ENCODE measurements at places on chromosomes 2 and 18. TPM values are rescaled to one million over a fixed set of nuclear protein-coding genes. Genes with fewer than 3 reads are reported as not detected.

DNA sequence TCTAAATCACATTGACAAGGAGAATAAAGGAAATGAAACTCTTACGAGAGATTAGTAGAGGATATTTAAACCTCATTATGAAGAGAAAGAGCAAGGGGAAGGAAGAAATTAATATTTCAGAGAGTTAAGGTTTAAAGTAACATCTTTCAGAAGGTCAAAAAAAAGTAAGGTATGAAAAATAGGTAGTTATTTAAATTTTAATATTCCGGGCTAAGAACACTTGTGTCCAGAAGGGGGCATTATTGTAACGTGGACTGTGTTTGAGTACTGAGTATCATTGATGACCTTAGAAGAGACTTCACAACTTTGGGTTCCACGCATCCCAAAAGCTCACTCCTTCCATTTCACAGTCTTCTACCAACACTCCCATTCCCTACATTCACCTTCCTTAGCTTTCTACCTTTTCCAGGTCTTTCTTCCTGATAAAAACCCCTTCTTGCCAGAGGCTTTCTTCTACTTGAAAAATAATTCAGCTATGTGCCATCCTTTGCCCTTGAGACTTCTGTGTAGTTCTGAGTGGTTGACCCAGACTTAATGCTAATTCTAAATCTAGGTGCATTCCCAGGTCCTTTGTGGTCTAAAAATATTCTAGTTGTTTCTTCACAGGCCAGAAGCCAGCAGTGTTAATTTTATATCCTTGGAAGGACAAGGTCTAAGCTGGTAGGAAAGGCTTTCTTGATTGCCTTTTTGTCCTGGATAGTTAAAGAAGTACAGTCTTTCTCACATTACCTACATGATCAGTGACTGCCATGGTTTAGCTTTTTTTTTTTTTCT, 16.5 kb downstream of the DYNC1I2 start:
- H3K36me3 ChIP-seq, result no peaks in the 10 kb centered on the region
- no peak for DNase-seq
- peaks cover 2% of the 10 kb centered on the region for H3K27me3 ChIP-seq
- H3K27ac ChIP-seq, result no peak overlapping the region

DNA sequence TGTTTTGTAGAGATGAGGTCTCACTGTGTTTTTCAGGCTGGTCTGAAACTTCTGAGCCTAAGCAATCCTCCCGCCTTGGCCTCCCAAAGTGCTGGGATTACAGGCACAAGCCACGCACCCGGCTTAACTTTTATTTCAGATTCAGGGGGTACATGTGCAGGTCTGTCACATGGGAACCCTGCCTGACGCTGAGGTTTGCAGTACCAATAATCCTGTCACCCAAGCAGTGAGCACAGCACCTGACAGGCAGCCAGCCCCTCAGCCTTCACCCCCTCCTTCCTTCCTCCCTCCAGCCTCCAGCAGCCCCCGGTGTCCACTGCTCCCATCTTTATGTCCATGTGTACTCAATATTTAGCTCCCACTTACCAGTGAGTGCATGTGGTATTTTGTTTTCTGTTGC, 46.0 kb upstream of the RPL31 start:
- DNase-seq, result no peak
- H3K27ac ChIP-seq, result no peak overlapping the region
- H3K4me3 ChIP-seq, result no peak overlapping the region
- peaks cover 5% of the 10 kb centered on the region for H3K27me3 ChIP-seq
- peaks cover 8% of the 10 kb centered on the region for H3K4me1 ChIP-seq
- peaks cover 14% of the 10 kb centered on the region for H3K36me3 ChIP-seq

DNA sequence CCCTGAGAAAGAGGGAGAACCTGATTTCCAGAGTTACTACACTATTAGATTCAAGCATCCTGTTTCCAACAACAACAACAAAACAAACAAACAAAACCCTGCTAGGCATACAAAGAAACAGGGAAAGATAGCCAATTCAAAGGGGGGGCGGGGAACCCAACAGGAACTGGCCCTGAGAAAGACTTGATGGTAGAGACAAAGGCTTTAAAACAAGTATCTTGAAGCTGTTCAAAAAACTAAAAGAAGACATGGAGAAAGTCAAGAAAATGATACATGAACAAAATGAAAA, 147.1 kb downstream of the THADA start:
- H3K27me3 ChIP-seq, result no peaks in the 10 kb centered on the region
- peaks cover 4% of the 10 kb centered on the region for H3K36me3 ChIP-seq
- H3K4me3 ChIP-seq, result no peak overlapping the region
- H3K27ac ChIP-seq, result peak overlapping the region; percentile 98

DNA sequence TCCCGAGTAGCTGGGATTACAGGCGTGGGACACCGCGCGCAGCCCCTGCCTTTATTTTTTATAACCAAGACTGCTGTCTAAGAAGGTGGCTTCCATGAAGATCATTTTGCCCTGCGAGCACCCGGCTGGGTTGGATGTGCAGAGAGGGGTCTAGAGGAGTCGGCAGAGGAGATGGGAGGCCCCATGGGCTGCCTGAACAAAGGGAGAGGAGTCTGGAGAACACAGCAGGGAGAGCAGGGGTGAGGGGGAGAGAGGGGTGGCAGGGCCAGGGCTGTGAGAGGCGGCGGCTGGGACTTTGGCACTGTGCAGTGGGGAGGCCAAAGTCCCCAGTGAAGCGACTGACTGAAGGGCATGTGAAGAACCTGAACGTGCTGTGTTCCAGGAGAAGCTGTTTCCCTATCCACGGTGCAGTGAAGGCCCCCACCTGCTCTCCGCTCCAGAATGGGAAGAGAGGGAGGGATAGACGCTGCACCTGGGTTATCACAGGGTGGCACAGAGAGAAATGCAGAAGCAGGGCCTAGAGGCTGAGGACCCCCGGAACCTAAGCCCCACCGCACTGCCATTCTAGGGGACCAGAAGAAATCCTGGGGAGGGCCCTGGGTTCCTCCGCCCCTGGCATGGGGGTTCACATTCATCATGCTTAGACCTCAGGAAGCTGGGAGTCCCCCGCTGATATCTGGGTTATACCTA, 24.8 kb upstream of the FOSL2 start:
- no peak for DNase-seq
- H3K36me3 ChIP-seq, result no peaks in the 10 kb centered on the region
- no peak overlapping the region for H3K4me3 ChIP-seq

- H3K4me1 ChIP-seq, result no peaks in the 10 kb centered on the region
- no peak overlapping the region for H3K27ac ChIP-seq
- no peak overlapping the region for H3K4me3 ChIP-seq
- no peak for DNase-seq
These were observed 51.9 kb downstream of the SLC16A14 start for GRCh38 chr2:230016844-230017243.

DNA sequence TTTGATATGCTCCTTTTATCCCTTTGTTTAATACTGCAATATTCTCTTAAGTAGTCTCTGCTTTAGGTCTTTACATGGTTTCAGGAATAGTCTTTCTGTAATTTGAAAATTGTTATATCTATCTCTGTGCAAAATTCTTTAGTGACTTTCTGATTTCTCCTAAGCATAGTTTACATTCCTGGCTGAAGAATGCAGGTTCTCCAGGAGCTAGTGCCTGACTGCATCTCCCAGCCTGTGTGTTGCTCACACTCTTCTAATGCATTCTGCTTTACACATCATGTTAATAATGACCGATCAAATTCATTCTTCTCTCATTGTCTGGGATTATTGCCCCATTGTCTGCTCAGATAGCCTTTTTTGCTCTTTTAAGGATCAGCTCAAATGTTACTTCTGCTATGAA, 1349.2 kb downstream of the DSC3 start:
- no peaks in the 10 kb centered on the region for H3K4me1 ChIP-seq
- H3K27ac ChIP-seq, result no peak overlapping the region
- H3K36me3 ChIP-seq, result no peaks in the 10 kb centered on the region
- no peak overlapping the region for H3K4me3 ChIP-seq
- no peak for DNase-seq
- no peaks in the 10 kb centered on the region for H3K27me3 ChIP-seq

- DNase-seq, result no peak
- peaks cover 9% of the 10 kb centered on the region for H3K36me3 ChIP-seq
- no peak overlapping the region for H3K4me3 ChIP-seq
- no peak overlapping the region for H3K27ac ChIP-seq
These were observed 105.0 kb upstream of the MAP3K20 start for GRCh38 chr2:172970660-172971059.

DNA sequence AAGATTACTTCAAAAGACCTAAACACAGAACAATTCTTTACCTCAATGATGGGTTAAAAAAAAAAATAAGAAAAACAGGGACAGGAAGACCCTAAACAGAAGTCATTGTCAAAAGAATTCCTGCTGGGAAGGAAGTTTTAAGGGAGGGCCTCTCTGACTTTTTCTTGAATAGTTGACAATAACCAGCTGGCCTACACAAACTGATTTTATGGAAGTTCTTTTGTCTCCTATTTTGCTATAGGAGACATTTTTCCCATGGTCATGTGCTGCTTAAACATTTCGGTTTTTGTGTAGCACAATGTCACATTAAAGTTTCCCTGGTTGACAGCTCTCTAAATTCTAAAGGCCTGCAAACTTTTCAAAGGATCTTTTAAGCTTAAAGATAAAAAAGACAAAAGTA, 55.3 kb downstream of the RFTN2 start:
- H3K4me3 ChIP-seq, result no peak overlapping the region
- peaks cover 3% of the 10 kb centered on the region for H3K27me3 ChIP-seq
- no peak for DNase-seq
- H3K36me3 ChIP-seq, result peaks cover 41% of the 10 kb centered on the region

GRCh38 chr2:17317439-17317976, 200.7 kb downstream of the RAD51AP2 start:
- no peaks in the 10 kb centered on the region for H3K4me1 ChIP-seq
- H3K4me3 ChIP-seq, result no peak overlapping the region
- peaks cover 2% of the 10 kb centered on the region for H3K27me3 ChIP-seq
- DNase-seq, result no peak
- H3K36me3 ChIP-seq, result no peaks in the 10 kb centered on the region
- H3K27ac ChIP-seq, result no peak overlapping the region

- H3K4me1 ChIP-seq, result peaks cover 26% of the 10 kb centered on the region
- H3K27ac ChIP-seq, result no peak overlapping the region
- no peak for DNase-seq
- H3K27me3 ChIP-seq, result peaks cover 4% of the 10 kb centered on the region
These were observed 6.1 kb downstream of the STEAP3 start for GRCh38 chr2:119229716-119230115.

- no peak overlapping the region for H3K27ac ChIP-seq
- H3K36me3 ChIP-seq, result no peaks in the 10 kb centered on the region
- H3K4me3 ChIP-seq, result no peak overlapping the region
- no peaks in the 10 kb centered on the region for H3K27me3 ChIP-seq
- peaks cover 6% of the 10 kb centered on the region for H3K4me1 ChIP-seq
These were observed 154.1 kb downstream of the FHOD3 start for GRCh38 chr18:36451454-36452251.

GRCh38 chr18:28086670-28087552, 90.0 kb downstream of the CDH2 start:
- H3K4me1 ChIP-seq, result peaks cover 20% of the 10 kb centered on the region
- H3K27ac ChIP-seq, result no peak overlapping the region
- H3K36me3 ChIP-seq, result no peaks in the 10 kb centered on the region
- H3K4me3 ChIP-seq, result no peak overlapping the region
- no peak for DNase-seq

- H3K4me1 ChIP-seq, result no peaks in the 10 kb centered on the region
- H3K27ac ChIP-seq, result no peak overlapping the region
- no peak overlapping the region for H3K4me3 ChIP-seq
- no peak for DNase-seq
- no peaks in the 10 kb centered on the region for H3K36me3 ChIP-seq
These were observed 59.5 kb downstream of the TMEM17 start for GRCh38 chr2:62446491-62446890.

DNA sequence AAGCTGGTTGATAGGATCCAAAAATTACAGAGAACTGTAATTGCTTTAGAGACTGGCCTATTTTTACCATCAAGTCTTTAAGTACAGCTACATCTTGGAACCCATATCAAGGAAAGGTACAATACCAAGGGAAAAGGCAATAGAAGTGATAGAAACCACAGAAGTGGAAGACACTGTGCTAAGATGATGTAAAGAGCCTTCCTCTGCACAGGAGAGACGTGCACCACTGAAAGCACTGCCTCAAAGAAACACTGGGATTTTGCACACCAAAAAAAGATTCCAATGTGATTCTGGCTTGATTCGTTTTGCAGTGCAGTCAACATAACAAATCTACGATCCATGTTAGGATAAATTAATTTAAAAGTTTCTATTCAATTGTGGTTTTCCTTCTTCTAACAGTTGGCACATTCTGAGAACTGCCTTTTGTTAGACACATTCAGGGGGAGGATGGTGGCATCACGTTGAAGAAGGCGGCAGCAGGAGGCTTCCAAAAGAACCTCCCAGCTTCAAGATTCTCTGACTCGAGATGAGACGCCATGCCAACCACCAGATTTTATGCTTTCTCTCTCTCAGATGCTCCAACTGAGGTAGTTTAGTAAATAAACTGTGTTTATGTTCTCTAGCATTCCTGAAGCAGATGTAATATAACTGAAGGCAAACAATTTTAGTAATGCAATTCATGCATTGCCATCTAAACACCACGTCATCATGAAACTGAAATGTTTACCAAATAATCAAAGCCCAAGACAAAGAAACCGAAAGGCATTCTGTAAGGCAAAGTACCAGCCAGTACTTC, 102.9 kb downstream of the BCL2 start:
- H3K36me3 ChIP-seq, result peaks cover 12% of the 10 kb centered on the region
- H3K27me3 ChIP-seq, result peaks cover 5% of the 10 kb centered on the region
- H3K4me1 ChIP-seq, result peaks cover 3% of the 10 kb centered on the region
- no peak overlapping the region for H3K4me3 ChIP-seq
- no peak overlapping the region for H3K27ac ChIP-seq
- DNase-seq, result no peak

DNA sequence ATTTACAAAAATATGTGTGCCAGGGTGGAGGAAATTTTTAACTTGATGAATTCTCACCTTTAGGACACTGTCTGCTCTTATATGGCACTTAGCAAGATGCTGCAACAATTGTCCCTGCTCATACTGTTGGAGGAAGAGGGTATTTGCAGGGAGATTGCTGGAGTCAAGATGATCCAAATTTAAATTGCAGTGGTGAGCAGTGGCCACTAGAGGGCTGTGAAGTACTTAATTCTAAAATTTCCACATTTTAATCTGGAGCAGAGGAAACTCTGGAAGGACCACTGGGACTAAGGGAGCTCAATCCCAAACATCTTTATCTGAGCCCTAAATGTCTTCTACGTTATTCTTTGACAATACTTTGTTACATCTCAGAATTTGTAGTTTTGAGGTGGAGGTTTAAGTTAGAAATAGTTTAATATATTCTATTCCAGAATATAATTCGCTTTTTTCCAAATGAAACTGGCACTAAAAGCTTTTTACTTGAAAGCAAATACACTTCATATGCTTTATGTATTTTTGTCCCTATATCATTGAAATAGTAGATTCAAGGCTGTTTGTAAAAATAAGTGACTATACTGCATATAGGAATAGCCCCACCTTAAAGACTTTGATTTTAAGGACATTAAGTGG, 33.0 kb upstream of the PTH2R start:
- no peak overlapping the region for H3K27ac ChIP-seq
- H3K4me1 ChIP-seq, result no peaks in the 10 kb centered on the region
- H3K36me3 ChIP-seq, result peaks cover 3% of the 10 kb centered on the region
- peak; percentile 49 for DNase-seq
- H3K27me3 ChIP-seq, result no peaks in the 10 kb centered on the region

Gene VWA3B
- not detected for total RNA-seq

Gene SPHKAP
- 0.05 TPM for total RNA-seq

Gene TTLL4
- total RNA-seq, result 47.3 TPM

Gene SIX2
- total RNA-seq, result 2.0 TPM

Gene ESPNL
- total RNA-seq, result 0.82 TPM

Gene HOXD10
- not detected for total RNA-seq

Gene CAPN14
- 0.13 TPM for total RNA-seq

Gene OLA1
- total RNA-seq, result 105 TPM

Gene IL1R2
- not detected for total RNA-seq

Gene SERPINE2
- 40.4 TPM for total RNA-seq

Gene COL6A3
- total RNA-seq, result 1.6 TPM

Gene SERPINB3
- total RNA-seq, result not detected
